Iris pigment epithelial cell (primary cell): ENCODE measurements at places on chromosomes 16 and 17.

- DNase-seq: no peak
Measured at GRCh38 chr16:56877486-56878182, 12.6 kb downstream of the SLC12A3 start.

GRCh38 chr17:47720754-47721533 is 12.1 kb upstream of the TBX21 start:
- DNase-seq: no peak

DNA sequence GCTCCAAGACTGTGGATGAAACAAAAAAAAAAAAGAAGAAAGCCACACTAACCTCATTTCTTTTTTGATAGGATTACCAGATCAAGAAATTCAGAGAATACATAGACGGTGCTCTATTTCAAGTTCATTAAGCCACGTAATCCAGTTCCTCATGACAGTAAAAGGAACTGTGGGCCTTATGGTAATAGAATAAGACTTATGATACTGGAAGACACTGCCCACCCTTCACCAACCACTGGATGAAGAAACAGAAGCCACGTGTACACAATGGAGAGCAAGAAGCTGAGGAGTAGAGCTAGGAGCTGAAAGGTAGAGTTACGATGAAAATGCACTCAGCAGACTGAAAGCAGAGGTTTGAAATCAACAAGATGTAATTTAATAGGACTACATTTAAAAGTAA is 11.2 kb downstream of the NCBP3 start:
- DNase-seq: no peak

DNA sequence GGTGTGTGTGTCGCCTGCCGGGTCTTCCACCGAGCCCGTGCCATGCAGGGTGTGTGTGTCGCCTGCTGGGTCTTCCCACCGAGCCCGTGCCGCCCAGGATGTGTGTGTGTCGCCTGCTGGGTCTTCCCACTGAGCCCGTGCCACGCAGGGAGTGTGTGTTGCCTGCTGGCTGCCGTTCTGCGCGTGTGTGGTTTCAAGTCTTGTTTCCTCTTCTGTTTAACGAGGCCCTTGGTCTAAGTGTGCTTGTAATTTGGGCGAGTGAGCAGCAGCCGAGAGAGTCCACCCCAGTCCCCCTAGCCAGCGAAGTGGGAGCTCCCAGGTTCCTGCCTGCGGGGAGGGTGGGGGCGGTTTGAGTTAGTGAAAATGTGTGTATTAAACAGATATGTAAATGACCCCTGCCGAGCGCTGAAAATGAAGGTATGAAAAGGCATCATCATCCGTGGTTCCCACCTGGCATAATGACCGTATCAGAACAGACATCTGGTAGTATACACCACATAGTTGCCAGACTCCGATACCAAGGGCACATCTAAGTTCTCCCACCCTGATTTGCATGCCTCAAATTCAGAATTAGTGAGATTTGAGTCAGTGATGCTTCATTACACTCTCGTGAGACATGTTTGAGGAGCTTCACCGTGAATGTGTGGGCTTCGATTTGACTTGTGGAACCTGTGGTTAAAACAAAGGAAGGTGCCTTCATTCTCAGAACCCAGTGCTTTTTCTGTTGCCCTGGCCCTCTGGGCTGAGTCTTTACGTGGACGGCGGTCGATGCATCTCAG is 114.5 kb upstream of the CHMP6 start:
- no peak for DNase-seq

DNA sequence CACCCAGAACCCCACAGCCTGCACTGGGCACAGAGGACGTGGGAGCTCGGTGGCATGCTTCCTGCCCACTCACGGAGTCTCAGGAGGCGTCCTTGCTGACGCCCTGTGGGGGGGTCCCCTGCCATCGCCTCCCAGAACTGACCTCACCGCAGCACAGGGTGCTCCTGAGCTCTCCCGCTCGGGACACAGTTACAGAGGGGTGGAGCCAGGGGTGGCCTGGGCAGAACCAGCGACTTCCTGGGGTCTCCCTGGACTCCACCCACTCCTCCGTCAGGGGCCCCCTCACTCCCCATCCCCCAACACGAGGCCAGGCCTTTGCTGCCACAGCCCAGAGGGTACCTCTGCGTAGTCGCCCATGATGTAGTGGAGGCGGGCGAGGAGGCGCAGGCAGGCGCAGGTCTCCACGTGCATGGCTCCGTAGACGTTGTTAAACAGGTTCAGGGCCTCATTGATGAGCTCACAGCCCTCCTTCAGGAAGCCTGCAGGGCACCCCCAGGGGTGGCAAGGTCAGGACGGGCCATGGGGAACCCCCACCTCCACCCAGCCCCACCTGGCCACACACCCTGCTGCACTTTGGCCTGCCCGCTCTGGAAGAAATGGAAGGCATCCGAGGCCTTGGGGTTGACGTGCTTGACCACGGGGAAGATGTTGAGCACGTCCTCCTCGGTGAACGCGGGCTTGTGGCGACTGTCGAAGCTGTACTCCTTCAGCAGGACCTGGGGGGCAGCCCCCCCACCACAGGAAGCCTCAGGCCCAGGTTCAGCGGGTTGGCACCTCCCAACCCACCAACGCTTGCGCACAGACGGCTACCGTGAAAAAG is 17.8 kb downstream of the CLUH start:
- DNase-seq: no peak

GRCh38 chr16:73092236-73092781 is 44.4 kb upstream of the ZFHX3 start:
- peak; percentile 3 for DNase-seq

- DNase-seq: no peak
Measured at GRCh38 chr16:10694830-10695229, at the start of gene TEKT5. Gene TEKT5 (minus strand): TSS chr16:10694930. CDS start chr16:10694873, 57 bp downstream.

GRCh38 chr16:87678618-87679017 is 76.3 kb downstream of the JPH3 start:
- DNase-seq: no peak

DNA sequence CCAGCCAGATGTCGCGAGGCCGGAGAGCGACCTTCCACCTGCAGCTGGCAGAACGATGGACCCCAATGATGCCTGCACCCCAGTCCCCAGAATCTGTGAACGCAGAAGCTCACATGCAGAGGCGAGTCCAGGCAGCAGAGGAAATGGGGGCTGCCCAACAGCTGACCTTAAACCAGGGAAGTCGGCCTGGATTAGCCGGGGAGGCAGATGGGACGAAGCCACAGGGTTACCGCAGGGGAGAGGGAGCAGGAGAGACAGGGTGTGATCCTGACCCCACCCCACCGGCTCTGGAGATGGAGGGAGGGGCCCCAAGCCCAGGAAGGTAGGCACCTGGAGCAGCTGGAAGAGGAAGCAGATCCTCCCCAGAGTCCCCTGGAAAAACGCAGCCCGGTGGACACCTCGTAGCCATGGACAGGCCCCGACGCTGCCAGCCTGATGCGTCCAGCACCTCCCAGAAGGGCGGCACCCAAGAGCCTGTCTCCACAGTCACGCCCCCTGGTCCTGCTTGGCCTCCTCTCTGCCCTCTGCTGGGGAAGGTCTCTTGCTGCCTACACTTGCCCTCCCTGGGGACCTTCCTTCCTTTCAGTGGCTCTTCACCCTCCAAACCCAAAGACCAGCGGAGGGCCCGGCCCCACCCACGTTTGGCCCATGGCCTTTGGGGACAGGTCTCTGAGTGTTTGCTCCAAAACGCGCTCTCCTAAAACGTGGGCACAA is 37.3 kb downstream of the PIEZO1 start:
- no peak for DNase-seq

GRCh38 chr16:4218202-4218601 is 23.7 kb downstream of the SRL start:
- no peak for DNase-seq

DNA sequence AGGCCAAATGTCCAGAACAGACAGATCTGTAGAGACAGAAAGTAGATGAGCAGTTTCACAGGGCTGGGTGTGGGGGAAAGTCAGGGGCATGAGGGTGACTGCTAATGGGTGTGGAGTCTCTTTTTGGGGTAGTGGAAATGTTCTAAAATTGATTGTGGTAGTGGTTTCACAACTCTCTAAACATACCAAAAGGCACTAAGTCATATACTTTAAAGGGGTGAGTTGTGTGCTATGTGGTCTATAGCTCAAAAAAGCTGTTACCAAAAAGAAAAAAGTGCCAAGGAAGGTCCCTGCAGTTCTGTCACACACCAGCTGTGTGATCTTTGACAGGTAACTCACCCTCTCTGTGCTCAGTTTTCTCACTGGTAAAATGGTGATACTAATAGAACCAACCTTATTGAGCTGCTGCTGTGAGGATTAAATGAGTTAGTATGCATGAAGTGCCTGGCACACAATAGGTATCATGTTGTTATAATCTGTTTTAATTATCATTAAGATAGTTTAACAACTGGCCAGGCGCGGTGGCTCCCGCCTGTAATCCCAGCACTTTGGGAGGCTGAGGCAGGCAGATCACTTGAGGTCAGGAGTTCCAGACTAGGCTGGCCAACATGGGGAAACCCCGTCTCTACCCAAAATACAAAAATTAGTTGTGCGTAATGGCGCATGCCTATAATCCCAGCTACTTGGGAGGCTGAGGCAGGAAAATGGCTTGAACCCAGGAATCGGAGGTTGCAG is 10.3 kb downstream of the ITGAX start:
- DNase-seq: no peak

GRCh38 chr17:38434178-38434665 is 6.0 kb downstream of the ARHGAP23 start:
- no peak for DNase-seq

DNA sequence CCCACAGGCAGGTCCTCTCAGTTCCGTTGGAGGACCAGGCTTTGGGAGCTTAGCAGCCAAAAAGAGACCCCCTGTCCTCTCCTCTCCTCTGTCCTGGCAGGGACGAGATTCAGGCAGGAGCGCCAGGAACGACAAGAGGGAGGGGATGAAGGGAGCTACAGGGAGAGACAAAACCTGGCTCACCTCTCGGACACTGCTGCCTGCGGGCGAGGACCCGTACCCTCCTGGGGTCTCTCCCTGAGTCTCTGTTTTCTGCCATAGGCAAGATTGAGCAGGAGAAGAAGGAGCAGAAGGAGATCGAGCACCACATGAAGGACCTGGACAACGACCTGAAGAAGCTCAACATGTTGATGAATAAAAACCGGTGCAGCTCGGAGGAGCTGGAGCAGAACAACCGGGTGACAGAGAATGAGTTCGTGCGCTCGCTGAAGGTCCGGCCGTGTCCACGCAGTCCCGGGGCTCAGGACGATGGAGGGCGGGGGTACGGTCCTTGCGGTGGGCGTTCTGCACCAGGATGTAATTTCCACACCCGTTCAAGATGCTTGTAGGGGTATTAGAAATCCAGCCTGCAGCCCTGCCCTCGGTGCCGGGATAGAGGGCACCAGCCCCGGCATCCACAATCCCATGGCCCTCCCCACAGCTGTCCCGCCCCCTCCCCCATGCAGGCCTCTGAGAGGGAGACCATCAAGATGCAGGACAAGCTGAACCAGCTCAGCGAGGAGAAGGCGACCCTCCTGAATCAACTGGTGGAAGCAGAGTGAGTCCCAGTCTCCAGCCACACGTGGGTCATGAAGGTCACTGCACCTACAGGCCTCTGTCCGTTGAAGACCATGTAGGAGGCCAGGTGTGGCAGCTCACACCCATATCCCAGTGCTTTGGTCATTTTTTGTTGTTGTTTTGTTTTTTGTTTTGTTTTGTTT is 13.8 kb upstream of the GAA start:
- no peak for DNase-seq

GRCh38 chr17:78368348-78368747 is 8.5 kb upstream of the SOCS3 start:
- no peak for DNase-seq

DNA sequence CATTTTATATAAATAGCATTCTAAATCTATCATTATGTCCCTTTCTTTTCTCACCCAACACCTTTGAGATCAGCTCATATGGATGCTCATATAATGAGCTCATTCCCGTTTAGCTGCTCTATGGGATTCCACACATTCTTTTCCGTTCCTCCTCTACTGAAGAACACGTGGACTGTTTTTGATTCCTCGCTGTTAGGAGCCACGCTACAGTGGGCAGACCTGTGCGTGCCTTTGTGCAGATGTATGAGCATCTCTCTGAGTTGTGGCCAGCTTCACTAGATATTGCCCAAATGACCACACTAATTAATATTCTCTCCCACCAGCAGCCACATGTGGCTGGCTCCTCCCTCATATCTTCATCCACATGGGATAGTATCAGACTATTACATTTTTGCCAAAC is 6.0 kb upstream of the TNFRSF13B start:
- DNase-seq: peak; percentile 48

DNA sequence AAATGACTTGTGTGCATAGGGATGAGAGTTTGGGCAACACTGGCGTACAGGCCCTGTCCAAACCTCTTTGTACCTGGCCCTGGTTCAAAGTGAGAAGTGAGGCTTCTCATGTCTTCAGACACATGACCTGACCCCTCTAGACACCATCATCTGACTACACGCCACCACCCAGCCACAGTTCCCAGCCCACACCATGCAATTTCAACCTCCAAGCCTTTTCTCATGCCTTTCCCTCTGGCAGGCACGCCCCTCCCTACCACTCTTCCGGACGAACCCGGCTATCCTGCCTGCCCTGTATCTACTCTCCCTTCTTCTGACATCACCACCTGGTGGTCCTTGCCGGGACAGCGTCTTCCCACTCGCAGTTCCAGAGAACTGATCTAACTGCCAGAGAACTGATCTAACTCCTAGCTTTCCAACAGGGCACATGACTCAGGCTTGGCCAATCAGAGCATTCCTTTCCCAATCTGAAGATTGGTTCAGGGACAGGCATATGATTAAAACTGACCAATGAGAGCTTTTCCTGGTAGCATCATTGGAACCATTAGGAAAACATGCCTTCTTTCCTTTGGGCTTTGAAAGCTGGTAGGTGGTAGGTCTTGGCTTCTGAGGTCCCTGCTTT is 27.1 kb upstream of the IL21R start:
- DNase-seq: peak; percentile 91

GRCh38 chr16:86818671-86819532 is 240.6 kb downstream of the FOXL1 start:
- DNase-seq: no peak

DNA sequence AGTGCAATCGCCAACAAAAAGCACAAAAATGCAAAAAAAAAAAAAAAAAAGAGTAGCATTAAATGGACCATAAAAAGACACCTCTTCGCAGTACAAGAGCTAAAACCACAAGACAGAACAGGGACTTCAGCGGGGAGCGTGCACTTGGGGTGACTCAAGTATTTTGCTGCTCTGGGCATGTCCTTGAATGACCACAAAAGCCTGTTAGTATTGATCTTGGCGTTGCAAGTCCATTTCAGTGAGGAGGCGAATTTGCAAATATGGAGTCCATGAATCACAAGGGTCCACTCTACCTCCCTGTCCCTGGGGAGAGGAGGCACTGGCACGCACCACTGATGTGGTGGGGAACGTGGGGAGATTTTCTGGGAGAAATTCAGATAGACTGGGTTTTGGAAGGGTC is 78.9 kb downstream of the CNGB1 start:
- DNase-seq: peak; percentile 97

- DNase-seq: no peak
Measured at GRCh38 chr16:87077750-87078127, 239.5 kb downstream of the C16orf95 start.

GRCh38 chr16:445566-445965 is 20.1 kb downstream of the RAB11FIP3 start:
- no peak for DNase-seq
